ENCODE measurements at places on chromosomes 7 and 10.
A peak's percentile ranks its signal among the peaks of the same experiment; 100 is the strongest.

- no peaks in the 10 kb centered on the region for H3K4me1 ChIP-seq
- peaks cover 93% of the 10 kb centered on the region for H3K36me3 ChIP-seq
- H3K27ac ChIP-seq: no peak overlapping the region
- no peak overlapping the region for H3K4me3 ChIP-seq
- H3K27me3 ChIP-seq: no peaks in the 10 kb centered on the region
- no peak for DNase-seq
Observed at GRCh38 chr10:42795701-42796100, 13.1 kb downstream of the BMS1 start.

GRCh38 chr10:119535305-119535704 lies 7.2 kb downstream of the RGS10 start:
- peaks cover 4% of the 10 kb centered on the region for H3K36me3 ChIP-seq
- H3K4me3 ChIP-seq: no peak overlapping the region
- peaks cover 15% of the 10 kb centered on the region for H3K4me1 ChIP-seq
- H3K27ac ChIP-seq: no peak overlapping the region

DNA sequence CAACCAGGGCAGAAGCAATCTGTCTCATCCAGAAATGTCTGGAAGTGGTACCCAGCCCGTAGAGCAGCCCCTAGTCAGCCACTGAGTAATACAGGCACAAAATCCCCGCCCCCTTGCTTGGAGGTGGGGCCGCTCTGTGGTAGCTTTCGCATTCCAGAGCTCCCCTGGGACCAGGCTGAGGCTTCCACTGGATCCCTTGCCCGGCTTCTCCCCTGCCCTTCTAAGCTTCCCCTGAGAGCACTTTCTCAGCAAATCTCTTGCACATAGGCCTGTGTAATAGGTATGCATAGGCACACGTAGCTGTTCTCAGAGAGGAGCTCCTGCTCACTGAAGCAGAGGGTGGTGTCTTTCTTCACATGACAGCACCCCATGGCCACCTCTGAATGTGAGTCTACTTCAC lies 144.2 kb downstream of the BMS1 start:
- no peaks in the 10 kb centered on the region for H3K27me3 ChIP-seq
- H3K4me3 ChIP-seq: no peak overlapping the region
- H3K4me1 ChIP-seq: no peaks in the 10 kb centered on the region
- no peak for DNase-seq
- no peak overlapping the region for H3K27ac ChIP-seq
- H3K36me3 ChIP-seq: no peaks in the 10 kb centered on the region

GRCh38 chr10:79487296-79488194 lies 24.8 kb upstream of the EIF5AL1 start:
- H3K4me1 ChIP-seq: no peaks in the 10 kb centered on the region
- peaks cover 32% of the 10 kb centered on the region for H3K27me3 ChIP-seq
- H3K27ac ChIP-seq: no peak overlapping the region
- no peaks in the 10 kb centered on the region for H3K36me3 ChIP-seq
- H3K4me3 ChIP-seq: no peak overlapping the region
- DNase-seq: peak; percentile 23

GRCh38 chr7:123860848-123861247 lies 15.9 kb downstream of the HYAL4 start:
- no peak overlapping the region for H3K4me3 ChIP-seq
- no peaks in the 10 kb centered on the region for H3K36me3 ChIP-seq
- H3K4me1 ChIP-seq: no peaks in the 10 kb centered on the region
- no peak overlapping the region for H3K27ac ChIP-seq
- DNase-seq: no peak

GRCh38 chr7:27201580-27202017 lies 1.7 kb upstream of the HOXA13 start:
- no peak overlapping the region for H3K27ac ChIP-seq
- peaks cover 29% of the 10 kb centered on the region for H3K27me3 ChIP-seq
- no peak overlapping the region for H3K4me3 ChIP-seq
- DNase-seq: no peak
- H3K36me3 ChIP-seq: no peaks in the 10 kb centered on the region

- H3K4me1 ChIP-seq: no peaks in the 10 kb centered on the region
- DNase-seq: no peak
- no peak overlapping the region for H3K4me3 ChIP-seq
- H3K27ac ChIP-seq: no peak overlapping the region
Observed at GRCh38 chr10:10056961-10057360, 960.7 kb upstream of the CELF2 start.

GRCh38 chr7:100489824-100490223 lies 6.1 kb downstream of the NYAP1 start:
- H3K4me1 ChIP-seq: no peaks in the 10 kb centered on the region
- DNase-seq: peak; percentile 89
- peaks cover 29% of the 10 kb centered on the region for H3K27me3 ChIP-seq
- no peak overlapping the region for H3K4me3 ChIP-seq
- H3K27ac ChIP-seq: no peak overlapping the region
- no peaks in the 10 kb centered on the region for H3K36me3 ChIP-seq

GRCh38 chr7:44460325-44460724 lies 30.1 kb downstream of the NUDCD3 start:
- H3K4me3 ChIP-seq: no peak overlapping the region
- H3K36me3 ChIP-seq: peaks cover 47% of the 10 kb centered on the region

Data from DND-41 (cell line).